ENCODE measurements at places on chromosomes 6 and 20. TPM values are rescaled to one million over a fixed set of nuclear protein-coding genes. Genes with fewer than 3 reads are reported as not detected.

DNA sequence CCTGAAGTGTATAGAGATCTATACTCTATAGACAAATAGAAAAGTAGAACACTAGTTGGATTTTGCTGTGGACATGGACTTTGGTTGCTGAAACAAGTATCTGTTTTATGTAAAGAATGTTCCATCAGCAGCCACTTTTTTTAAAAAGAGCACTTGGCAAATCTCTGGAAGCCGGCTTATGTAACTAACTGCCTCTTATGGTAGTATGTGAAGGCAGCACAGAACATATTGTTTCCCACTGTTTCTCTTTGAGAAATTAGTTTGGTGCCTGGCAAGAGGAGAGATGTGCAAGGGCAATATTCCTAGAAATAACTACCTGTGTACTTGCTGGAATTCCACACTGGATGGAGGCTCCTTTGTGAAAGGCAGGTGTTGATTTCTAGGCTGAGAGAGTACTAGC is 242.3 kb upstream of the PREP start:
- DNase-seq: peak; percentile 45

Gene LTB
- not detected for total RNA-seq

DNA sequence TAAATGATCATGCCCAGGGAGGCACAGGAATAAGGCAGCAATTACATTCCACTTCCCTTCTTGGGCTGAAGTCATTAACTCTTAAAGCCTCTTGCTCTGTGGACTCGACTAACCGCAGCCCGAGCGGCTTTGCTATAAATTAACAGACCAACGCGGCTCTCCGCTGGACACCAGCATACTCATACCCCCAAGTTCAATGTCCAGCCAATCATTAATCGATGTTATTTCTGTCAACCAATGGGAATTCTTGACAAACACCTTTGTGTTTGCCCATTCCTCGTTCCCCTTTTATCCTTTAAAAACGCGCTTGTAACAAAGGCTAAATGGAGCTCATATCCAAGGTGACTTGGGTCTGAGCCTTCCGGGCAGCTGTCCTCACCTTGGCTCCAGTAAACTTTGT is 183.1 kb upstream of the RALGAPA2 start:
- DNase-seq: no peak

Gene RSPO3
- total RNA-seq: 7.9 TPM

GRCh38 chr6:69180361-69181067 is 545.4 kb downstream of the ADGRB3 start:
- DNase-seq: no peak

Gene TBX18
- 27.1 TPM for total RNA-seq

GRCh38 chr6:119966484-119966883 is 616.9 kb upstream of the MAN1A1 start:
- no peak for DNase-seq

DNA sequence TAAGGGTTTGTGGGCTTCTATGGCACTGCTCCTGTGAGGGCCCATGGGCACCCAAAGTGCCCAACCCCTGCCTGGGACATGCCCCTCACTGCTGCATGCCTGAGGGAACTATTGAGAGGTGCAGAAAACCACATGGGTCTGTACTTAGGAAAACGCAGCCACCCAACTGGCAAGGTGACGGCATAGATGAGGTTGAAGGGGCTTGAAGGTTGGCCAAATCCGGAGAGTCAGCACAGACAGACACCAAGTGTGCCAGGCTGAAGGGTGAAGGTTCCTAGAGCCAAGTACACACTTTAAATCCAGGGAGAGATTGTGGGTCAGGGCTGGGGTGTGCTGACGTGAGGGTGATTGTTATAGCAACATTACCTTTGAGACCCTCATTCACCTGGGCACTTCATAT is 6.2 kb downstream of the BANF2 start:
- no peak for DNase-seq

GRCh38 chr20:6034134-6034969 is 19.5 kb downstream of the LRRN4 start:
- DNase-seq: peak; percentile 55

- DNase-seq: no peak
These were observed 27.1 kb downstream of the CDS2 start for GRCh38 chr20:5153612-5154542.

Gene DEFB127
- total RNA-seq: not detected

Measured in fibroblast of the aortic adventitia (primary cell).